ENCODE measurements at places on chromosomes 16 and 17.

GRCh38 chr16:87133112-87133850 is 183.9 kb downstream of the C16orf95 start:
- no peak for DNase-seq

GRCh38 chr17:40616592-40616991 is 31.0 kb downstream of the SMARCE1 start:
- no peak for DNase-seq

DNA sequence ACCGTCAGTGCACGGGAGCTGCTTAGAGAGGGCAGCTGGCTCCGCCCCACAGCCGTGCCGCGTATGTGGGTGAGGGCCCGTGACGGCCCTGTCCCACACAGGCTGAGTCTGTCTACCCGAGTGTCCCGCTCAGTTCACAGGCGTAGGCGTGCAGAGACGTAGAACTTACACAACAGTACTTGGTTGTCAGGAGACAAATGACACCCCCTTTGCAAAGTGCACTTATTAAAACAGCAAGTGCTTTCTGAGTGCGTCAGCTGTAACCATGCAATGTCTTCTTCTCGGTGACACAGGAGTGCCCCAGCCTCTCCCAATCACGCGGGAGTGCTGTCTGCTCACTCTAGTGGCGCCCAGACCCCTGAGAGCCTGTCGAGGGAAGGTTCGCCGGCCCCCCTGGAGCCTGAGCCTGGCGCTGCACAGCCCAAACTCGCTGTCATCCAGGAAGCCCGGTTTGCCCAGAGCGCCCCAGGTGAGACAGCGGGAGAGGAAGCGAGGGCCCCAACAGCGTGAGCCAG is 64.2 kb downstream of the FOXK2 start:
- DNase-seq = no peak

DNA sequence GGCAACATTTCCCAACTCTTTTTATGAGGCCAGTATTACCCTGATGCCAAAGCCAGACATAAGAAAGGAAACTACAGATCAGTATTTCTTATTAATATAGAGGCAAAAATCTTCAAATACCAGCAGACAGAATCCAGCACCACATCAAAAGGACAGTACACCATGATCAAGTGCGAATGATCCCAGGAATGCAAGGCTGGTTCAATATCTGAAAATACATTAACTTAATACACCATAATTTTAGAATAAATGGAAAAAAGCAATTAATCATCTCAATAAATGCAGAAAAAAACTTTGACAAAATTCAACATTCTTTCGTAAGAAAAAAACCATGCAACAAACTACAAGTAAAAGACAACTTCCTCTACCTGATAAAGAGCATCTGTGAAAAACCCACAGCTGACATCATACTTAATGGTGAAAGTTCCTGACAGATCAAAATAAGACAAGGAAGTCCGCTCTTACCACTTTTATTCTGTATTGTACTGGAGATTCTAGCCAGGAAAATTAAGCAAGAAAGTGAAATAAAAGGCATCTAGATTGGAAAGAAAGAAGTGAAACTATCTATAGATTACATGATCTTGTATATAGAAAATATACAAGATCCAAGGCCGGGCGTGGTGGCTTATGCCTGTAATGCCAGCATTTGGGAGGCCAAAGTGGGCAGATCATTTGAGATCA is 26.4 kb upstream of the MAPK3 start:
- DNase-seq = no peak

- no peak for DNase-seq
These were observed 26.3 kb downstream of the MRTFB start for GRCh38 chr16:14097182-14097959.

- DNase-seq = no peak
These were observed 60.5 kb downstream of the ADCY9 start for GRCh38 chr16:4055748-4056147.

DNA sequence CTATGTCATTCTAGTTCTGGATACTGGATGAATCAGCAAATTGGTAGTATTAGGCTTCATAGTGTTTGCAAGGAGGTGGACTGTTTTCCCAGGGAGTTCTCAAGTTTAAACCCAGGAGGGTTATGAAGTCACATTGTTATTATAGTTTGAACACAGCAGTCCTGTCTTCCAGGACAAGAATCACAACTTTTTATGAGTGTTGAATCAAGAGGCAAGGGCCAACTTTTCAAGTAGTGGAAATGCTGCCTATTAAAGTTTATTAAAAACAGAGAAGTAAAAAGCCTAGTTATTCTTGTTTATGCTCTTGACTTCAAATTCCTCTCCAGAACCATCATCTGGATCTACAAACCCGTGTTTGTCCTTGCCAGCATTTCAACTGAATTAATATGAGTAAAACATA is 86.3 kb upstream of the GOT2 start:
- DNase-seq = no peak

GRCh38 chr17:42548070-42548837 is 4.5 kb upstream of the HSD17B1 start:
- peak; percentile 55 for DNase-seq

DNA sequence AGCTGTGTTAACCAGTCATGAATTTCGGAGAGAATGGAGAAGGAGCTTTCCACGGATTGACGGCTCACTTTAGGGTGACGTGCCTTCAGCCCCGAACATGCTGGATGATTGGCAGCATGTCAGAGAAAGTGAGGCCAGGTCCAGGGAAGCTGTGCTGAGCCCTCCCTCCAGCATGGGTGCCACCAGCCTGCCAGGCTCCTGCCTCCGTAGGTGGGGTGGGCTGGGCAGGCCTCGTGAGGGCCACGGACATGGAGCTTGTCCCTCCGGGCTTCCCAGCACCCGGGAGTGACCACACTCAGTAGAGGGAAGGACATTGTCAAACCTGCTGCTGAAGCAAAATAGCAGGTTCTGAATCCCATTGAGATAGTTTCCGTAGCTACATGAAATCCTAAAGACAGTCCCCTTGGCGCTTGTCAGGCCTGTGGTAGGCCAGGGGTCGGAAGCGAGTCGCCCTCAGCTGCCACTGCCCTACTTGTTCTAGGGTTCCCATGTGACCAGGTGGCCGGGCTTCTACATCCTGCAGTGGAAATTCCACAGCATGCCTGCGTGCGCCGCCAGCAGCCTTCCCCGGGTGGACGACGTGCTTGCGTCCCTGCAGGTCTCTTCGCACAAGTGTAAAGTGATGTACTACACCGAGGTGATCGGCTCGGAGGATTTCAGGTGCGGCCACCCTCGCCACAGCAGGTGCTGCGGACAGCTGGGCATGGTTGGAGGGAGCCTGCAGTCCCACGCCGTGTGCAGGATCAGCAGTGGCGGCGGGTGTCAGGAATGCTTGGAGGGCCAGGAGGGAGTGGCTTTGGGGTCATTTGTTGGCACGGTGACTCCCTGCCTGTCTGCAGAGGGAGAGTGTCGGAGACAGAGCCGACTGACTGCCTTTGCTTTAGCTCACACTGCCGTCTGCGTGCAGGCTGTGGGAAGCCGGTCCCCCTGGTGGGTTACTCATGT is 72.3 kb downstream of the SEC14L1 start:
- DNase-seq = no peak

- DNase-seq = no peak
These were observed 582.6 kb upstream of the CDH5 start for GRCh38 chr16:65783709-65784474.

DNA sequence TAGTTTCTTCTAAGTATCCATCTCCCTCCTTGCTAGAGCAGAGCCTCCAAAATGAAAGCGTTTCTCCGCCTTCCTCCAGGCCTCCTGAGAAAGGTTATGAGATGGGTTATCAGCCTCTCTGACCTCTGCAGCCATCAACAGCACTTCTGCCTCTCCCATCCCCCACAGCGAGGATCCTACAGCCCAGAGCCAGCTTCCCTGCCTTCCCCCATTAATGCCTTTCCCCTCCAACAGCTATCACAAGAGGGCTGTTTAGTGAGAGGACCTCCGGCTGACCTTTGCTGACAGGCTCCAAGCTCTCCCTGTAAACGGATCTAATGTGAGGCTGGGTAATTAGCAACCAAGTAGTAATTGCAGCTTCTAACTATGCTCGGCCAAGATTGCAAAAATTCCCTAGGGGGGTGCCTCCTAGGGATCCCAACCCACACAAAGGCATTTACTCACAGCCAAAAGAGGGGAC is 55.8 kb downstream of the ZFHX3 start:
- DNase-seq = no peak

GRCh38 chr16:4376126-4376892 is 4.7 kb downstream of the VASN start:
- no peak for DNase-seq

DNA sequence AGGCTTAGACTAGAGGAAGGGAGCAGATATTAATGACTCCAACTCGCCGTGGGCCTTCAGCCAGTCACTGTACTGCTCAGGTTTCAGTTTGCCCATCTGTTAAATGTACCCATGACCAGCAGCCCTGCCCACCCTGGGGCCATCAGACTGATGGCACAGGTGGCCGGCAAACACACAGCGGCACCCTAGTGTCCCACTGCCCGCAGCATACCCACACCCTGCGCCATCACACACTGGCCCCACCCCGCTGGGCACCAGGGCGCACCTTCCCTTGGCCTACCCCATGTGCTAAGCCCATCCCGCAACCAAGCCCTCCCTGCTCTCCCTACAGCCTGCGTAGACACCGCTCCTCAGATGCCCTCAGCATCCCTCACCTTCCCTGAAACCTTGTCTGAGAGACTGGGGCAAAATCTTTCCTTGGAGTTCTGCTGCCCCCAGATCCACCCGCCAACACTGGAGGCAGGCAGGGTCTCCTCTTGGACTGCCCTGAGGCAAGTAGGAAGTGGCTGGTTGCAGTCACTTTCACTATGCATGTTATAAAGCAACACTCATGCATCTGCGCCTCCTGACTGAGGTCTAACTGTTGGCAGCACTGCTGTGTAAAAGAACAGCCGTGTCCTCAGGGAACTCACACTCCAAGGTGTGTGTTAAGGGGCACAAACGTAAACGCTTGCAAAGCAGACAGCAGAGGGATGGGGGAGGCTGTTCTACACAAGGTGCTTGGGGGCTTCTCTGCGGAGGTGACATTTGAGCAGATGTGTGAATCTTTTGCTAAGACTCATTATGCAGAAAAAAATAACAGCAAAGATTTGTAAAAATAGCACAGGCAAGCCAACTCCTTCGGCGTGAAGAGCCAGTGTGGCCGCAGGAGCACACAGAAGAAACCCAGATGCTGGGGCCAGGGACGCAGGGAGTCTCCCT is 6.7 kb upstream of the BCAR1 start:
- DNase-seq = no peak

- no peak for DNase-seq
These were observed 11.3 kb upstream of the TUBG2 start for GRCh38 chr17:42647778-42648177.

GRCh38 chr17:79945591-79946255 is 89.9 kb downstream of the TBC1D16 start:
- no peak for DNase-seq

GRCh38 chr17:5247621-5248020 is 13.0 kb upstream of the SCIMP start:
- no peak for DNase-seq

DNA sequence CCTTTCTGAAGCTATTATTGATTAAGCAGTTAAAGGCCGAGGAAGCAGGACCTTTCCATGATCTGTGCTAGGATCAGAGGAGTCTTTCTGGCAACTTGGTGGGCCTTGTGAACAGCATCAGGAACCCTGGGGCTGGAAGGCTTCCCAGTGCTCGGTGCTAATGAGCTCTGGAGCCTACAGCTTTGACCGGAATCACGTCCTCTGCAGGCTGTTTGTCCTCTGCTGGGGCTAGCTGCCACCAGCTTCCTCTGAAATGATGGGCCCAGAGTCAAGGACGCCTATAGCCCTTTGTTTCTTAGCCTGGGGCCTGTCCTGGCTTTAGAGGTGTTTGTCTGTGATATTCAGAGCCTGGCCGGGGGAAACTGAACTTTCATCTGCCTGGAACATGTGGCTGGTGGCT is 111.6 kb downstream of the SHISA9 start:
- DNase-seq = no peak

GRCh38 chr16:2195322-2196161 is 863 bp downstream of the CASKIN1 start:
- no peak for DNase-seq

- DNase-seq = no peak
These were observed 2.4 kb upstream of the TBX21 start for GRCh38 chr17:47730681-47731080.

DNA sequence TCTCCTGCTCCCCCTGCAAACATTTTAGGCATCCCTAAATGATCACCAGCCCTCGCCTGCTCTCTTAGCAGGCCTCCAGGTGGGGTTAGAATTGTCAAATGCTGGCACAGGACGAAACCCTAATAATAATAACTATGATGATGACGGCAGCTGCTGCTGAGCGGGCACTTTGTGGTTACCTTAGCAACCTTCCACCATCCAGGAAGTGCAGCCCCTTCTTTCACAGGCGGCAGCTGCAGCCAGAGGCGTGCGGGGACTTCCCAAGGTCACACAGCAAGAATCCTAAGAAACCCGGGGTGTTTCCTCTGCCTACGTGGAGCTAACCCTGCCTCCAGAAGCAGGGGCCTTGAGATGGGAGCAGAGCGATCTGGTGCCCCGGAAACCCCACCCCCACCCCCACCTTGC is 22.4 kb upstream of the EIF1 start:
- peak; percentile 68 for DNase-seq

DNA sequence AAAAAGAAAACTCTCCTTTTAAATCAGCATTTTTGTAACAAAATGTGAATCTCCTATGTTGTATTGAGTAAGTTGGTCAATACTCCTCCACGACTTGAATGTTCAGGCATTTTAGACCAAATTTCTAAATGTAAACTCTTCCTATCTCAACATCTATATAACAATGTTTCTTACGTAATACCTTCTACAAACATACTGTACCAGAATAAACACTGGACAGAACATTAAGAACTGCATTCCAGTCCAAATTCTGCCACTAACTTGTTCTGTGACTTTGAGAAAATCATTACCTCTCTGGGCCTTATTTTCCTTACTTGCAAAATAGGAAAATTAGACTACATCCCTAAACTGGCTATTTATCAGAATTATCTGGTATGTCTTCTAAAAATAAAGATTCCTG is 40.1 kb downstream of the AKAP10 start:
- DNase-seq = no peak

DNA sequence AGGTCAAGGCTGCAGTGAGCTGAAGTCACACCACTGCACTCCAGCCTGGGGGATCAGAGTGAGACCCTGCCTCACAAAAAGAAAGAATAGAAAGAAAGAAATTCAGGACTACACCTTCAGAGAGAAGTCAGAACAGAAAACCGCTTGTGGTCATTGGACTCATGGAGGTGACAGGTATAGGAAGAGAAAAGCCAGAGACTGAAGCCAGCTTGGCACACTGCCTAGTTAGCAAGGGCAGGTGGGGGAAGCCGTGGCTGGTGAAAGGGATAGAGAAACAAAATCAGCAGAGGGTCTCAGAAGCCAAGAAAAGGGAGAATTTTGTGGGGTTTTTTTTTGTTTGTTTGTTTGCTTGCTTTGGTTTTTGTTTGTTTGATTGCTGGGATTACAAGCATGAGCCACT is 32.9 kb upstream of the SKAP1 start:
- DNase-seq = peak; percentile 48

DNA sequence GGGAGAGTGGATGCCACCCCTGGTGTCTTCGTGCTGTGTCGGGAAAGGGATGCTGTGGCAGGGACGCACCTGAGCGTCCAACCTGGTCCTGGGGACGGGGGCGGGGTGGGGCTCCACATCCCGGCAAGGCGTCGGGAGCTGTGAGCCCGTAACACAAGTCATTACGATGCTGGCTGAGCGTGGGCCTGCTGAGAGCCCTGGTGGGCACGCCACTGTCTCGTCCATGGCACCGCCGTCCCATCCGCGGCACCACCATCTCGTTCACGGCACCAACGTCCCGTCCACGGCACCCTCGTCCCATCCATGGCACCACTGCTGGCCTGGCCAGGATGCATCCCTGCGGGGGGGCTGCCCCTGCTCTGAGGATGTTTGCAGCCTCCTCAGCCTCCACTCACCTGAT is 24.1 kb upstream of the GNG13 start:
- no peak for DNase-seq
